ENCODE measurements at places on chromosomes 2 and 18. TPM values are rescaled to one million over a fixed set of nuclear protein-coding genes. Genes with fewer than 3 reads are reported as not detected.
A peak's percentile ranks its signal among the peaks of the same experiment; 100 is the strongest.

DNA sequence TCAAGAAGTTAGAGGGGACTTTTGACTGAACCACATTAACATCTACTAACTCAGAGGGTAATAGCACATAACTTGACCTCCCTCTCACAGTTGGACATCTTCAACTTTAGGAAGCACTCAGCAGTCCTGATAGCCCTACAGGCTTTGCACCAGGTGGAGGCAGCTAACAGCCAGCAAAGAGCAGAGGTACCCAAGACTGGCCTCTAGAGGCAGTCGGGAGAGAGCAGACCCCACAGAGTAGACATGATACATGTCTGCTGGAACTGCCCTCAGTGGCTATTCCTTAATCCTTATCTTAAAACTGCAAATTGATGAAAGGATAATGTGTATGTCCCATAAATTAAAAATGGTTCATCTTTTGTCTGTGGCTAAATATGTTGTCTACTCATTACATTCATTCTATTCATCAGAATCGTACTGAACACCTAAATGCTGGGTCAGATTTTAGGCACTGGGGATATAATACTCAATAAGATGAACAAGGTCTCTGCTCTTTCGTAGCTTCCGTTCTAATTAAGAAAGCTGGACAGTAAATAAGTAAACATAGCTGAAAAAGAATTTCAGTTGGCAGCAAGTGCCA is 49.8 kb downstream of the CAB39 start:
- no peak overlapping the region for H3K4me3 ChIP-seq
- DNase-seq, result no peak
- no peaks in the 10 kb centered on the region for H3K27me3 ChIP-seq

DNA sequence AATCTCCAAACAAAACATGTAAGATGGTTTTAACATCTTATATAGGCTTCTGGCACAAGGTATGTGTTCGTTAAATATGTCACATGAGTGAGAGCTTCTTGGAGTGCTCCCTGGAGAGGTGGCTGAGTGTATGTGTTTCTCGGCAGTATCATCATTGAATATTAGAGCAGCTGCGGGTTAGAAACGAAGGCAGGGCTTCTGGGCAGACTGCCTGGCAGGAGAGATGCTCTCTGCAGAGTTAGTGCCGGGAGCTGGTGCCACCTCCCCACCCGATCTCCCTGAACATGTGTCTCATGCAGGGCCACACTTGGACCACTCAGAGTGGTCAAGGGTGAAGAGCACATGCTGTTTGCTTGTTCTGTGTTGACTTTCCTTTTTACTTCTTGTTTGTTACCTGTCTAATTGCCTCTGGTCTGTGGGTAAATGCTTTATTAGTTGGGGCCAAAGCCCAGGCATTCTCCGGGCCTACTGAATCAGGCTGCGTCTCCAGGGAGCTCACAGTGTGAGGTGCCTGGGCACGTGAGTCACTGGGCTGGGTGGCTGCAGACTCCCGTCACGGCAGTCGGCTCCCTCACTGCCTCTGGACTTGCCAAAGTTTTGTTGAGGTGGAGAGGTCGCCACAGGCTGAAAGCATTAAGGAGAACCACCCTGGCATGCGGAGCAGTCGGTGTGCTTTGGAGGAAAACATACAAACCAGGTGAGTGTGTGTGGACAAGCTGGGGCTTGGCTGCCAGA is 246.6 kb downstream of the FHOD3 start:
- H3K4me1 ChIP-seq, result no peaks in the 10 kb centered on the region
- DNase-seq, result no peak
- H3K36me3 ChIP-seq, result no peaks in the 10 kb centered on the region
- no peak overlapping the region for H3K27ac ChIP-seq
- no peak overlapping the region for H3K4me3 ChIP-seq

- peak overlapping the region; percentile 51 for H3K4me3 ChIP-seq
- H3K36me3 ChIP-seq, result no peaks in the 10 kb centered on the region
- no peaks in the 10 kb centered on the region for H3K27me3 ChIP-seq
- peak overlapping the region; percentile 61 for H3K27ac ChIP-seq
- H3K4me1 ChIP-seq, result peaks cover 9% of the 10 kb centered on the region
These were observed 632.4 kb downstream of the NYAP2 start for GRCh38 chr2:226031647-226032501.

Gene ERFE
- not detected for total RNA-seq

Gene RESP18
- total RNA-seq, result not detected

Gene ASXL3
- total RNA-seq, result 1.3 TPM

Gene IL1F10
- total RNA-seq, result not detected

Gene HOXD13
- not detected for total RNA-seq

Gene SPP2
- total RNA-seq, result not detected
